ENCODE measurements at places on chromosomes 12 and 14.

DNA sequence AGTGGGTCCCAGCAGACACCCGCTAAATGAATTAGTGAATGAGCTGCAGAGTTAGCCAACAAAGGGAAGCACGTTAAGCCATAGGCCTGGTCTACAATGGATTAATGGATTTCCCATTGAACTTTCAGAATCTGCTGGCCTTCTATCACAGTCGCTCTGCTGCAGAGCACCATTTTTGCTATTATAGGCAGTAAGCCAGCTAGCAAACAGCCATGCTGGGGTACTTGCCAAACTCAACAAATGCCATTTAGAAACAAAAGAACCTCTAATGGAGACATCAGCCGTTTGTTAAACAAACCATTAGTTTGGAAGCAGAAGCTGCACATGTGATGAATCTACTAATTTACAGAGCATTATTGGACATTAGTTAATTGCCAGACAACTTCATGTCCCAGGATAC lies 181.1 kb upstream of the STXBP6 start:
- no peak for DNase-seq

DNA sequence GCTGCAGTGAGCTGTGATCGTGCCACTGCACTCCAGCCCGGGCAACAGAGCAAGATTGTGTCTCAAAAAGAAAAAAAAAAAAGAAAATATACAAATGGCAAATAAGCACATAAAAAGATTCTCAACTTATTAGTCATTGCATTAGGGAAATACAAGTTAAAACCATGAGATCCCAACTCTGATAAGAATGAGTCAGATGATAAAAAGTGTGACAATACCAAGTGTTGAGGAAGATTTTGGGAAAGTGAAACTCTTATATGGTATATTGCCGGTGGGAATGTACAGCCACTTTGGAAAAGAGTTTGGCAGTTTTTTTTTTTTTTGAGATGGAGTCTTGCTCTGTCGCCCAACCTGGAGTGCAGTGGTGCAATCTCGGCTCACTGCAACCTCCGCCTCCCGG lies 7.6 kb upstream of the PRPF40B start:
- no peak for DNase-seq

DNA sequence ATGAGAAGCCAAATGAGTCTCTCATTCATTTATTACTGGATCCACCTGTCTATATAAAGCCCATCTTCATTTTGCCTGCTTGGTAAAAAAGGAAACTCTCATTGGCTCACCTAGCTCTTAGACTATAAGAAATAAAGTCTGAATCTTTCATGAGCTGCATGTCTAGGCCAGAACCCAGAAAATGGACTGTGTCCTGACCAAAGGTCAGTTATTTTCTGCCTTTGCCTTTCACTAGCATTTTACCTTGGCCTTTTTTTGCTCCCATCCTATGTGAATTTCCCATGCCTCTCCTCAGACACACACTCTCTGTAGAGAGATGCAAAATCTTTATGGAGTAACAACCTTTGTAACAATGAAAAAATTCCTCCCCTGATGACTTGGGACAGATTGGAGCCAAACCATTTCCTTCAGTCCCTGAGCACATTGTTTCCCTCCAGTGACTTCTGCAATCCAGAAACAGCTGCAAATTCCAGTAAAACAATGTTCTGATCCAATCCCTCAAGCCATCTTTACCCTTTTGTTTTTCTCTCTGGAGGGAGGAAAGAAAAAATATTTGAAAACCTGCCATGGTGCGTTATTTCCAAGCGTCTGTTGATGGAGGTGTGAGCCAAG lies 33.6 kb upstream of the MAP3K9 start:
- no peak for DNase-seq

DNA sequence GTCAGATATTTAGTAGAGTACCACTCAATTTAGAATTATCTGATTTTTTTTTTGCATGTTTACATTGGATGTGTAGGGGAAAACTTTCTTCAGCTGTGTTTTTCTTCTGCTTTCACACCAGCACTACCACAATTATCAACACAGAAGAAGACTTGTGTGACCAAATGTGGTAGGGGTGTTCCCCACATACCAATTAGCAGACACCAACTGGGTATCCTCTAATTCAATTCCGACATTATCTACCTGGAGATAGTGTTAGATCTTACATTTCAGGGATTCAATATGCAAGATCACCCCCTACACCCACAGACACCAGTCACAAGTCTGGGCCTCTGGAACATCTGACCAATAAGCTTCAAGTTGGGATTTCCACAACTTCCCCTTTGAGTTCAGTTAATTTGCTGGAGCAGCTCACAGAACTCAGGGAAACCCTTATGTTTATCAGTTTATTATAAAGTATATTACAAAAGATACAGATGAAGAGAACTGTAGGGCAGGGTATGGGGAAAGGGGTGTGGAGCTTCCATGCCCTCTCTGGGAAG lies 4.1 kb upstream of the KLRG1 start:
- no peak for DNase-seq

GRCh38 chr12:38465020-38465419 lies 148.4 kb downstream of the ALG10B start:
- DNase-seq, result no peak
